IMR-90 (cell line): ENCODE measurements at places on chromosomes 11 and 22.
A peak's percentile ranks its signal among the peaks of the same experiment; 100 is the strongest.

GRCh38 chr11:43868852-43869567, 11.6 kb upstream of the ALKBH3 start:
- peak; percentile 80 for DNase-seq

- DNase-seq = peak; percentile 13
Observed at GRCh38 chr11:106231591-106231990, 154.1 kb downstream of the AASDHPPT start.

- peak; percentile 45 for DNase-seq
Observed at GRCh38 chr11:62340269-62340901, 3.1 kb downstream of the ASRGL1 start.

GRCh38 chr22:22432479-22432878, 76.1 kb downstream of the ZNF280B start:
- DNase-seq = no peak

- no peak for DNase-seq
Observed at GRCh38 chr11:45304111-45304991, 18.2 kb upstream of the SYT13 start.

DNA sequence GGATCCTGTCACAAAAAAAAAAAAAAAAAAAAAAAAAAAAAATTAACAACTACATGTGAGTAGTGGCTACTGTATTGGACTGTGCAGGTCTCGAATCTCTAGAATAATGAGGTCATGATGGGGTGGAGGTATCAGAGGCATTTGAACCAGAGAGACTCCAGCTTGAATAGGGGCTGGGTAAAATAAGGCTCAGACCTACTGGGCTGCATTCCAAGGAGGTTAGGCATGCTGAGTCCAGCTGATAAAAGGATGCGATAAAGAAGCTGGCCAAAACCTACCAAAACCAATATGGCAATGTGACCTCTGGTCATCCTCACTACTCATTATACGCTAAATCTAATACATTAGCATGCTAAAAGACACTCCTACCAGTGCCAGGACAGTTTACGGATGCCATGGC, 5.9 kb upstream of the PACSIN3 start:
- no peak for DNase-seq

DNA sequence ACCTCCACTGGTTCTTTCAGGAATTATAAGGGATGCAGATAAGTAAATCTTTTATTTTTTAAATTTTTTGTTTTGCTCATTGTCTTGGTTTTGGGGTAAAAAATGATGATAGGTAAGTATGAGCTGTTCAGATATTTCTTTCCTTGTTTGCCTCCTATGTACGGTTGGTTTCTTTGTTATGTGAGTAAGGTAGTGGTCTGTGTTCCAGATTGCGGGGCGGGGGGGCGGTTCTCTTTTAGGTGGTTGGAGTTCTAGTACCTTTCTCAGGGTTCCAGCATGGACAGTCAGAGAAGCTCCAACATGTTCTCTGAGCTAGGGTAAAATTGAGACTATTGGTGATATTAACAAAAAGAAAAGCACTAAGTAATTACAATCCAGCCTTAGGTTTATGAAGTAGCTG, 2.4 kb downstream of the CTNND1 start:
- DNase-seq = no peak

- peak; percentile 34 for DNase-seq
Observed at GRCh38 chr11:15258433-15259165, 143.9 kb downstream of the INSC start.

DNA sequence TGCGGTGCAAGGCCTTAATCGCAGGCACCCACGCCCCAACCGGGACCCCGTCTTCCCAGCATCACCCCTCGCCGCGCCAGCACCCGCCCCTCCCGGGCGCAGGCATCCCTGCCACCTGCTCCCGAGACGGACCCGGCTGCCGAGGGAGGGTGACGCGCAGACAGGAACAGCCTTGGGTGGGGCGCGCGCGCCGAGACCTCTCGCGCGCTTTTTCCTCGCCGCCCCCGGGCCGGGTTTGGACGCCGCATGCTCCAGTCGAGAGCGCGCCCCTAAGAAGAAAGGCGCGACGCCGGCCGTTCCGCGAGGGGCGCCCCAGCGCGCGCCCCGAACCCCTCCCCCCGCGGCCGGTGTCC, 504 bp downstream of the CFL1 start:
- no peak for DNase-seq

GRCh38 chr11:125088576-125089455, 22.6 kb downstream of the TMEM218 start:
- no peak for DNase-seq
